ENCODE measurements at places on chromosomes 11 and 22.

DNA sequence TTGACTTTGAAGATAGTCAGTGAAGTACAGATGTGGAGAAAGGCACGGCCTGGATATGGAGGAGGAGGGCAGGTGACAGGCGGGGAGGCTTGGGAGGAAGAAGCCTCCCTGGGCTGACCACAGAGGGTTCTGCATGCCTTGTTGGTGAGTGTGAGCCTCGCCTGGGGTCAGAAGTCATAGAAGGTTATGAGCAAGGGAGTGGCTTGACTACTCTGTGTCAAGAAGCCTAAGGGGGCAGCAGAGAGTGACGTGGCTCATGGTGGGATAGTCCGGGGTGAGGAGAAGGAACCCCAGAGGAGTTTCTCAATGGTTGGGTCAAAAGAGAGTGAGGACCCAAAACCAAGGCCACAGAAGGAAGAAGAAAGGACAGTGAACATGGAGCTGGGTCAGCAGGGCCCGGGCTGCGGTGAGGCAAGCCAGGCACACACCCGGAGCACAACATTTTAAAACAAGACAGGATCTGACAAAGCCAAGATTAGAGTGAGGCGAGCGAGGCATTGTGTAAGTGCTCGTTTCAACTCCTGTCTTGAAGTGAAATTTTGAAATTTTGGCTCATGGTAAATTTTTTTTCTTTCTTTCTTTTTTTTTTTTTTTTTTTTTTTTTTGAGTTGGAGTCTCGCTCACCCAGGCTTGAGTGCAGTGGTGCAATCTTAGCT, 31.9 kb downstream of the PDGFB start:
- H3K4me3 ChIP-seq: no peak overlapping the region
- no peaks in the 10 kb centered on the region for H3K36me3 ChIP-seq
- no peak for DNase-seq

DNA sequence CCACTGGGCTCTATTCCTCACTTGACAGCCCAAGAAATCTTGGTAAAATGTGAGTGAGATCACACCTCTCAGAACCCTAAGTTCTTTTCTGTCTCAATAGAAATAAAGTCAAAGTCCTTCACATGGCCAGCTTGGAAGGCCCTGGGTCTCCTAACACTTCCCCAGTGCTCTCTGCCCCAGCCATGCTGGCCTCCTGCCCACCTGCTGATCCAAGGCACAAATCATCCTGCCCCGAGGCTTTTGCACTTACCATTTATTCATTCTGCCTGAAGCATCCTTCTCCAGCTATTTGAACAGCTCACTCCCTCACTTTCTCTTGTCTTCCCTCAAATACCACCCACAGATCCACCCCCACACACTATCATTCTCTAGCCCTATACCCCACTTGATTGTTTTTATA, 26.4 kb downstream of the ISX start:
- H3K4me1 ChIP-seq: no peaks in the 10 kb centered on the region
- no peak for DNase-seq
- no peak overlapping the region for H3K27ac ChIP-seq
- peaks cover 39% of the 10 kb centered on the region for H3K27me3 ChIP-seq
- H3K36me3 ChIP-seq: no peaks in the 10 kb centered on the region

GRCh38 chr22:49261616-49262015, 566.1 kb downstream of the BRD1 start:
- H3K27ac ChIP-seq: no peak overlapping the region
- no peaks in the 10 kb centered on the region for H3K4me1 ChIP-seq
- peaks cover 7% of the 10 kb centered on the region for H3K27me3 ChIP-seq

DNA sequence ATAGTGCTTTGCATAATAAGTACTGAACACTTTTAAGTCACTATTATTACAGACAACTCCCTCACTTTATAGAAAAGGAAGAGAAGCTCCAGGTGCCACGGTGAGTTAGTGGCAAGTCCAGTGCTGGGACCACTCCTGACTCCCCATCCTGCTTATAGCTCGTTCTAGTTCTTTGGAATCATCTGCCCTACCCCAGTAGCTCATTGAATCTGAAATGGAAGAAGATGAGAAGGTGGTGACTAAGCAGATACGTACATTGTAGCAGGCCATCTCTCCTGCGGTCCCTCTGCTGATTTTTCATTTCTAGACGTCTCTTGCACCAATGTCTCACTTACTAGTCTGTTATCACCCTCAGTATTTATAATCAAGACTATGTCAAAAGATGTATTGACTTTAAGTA, 21.6 kb downstream of the MMP20 start:
- no peaks in the 10 kb centered on the region for H3K36me3 ChIP-seq
- no peak for DNase-seq
- no peak overlapping the region for H3K27ac ChIP-seq
- no peak overlapping the region for H3K4me3 ChIP-seq

- no peaks in the 10 kb centered on the region for H3K36me3 ChIP-seq
- H3K4me1 ChIP-seq: peaks cover 12% of the 10 kb centered on the region
- no peak for DNase-seq
- no peak overlapping the region for H3K4me3 ChIP-seq
Observed at GRCh38 chr11:6468712-6469495, 4.8 kb downstream of the TRIM3 start.

GRCh38 chr11:351411-351810, 17.9 kb upstream of the B4GALNT4 start:
- H3K4me3 ChIP-seq: no peak overlapping the region
- no peak overlapping the region for H3K27ac ChIP-seq
- peaks cover 4% of the 10 kb centered on the region for H3K36me3 ChIP-seq
- DNase-seq: peak; percentile 27

- no peaks in the 10 kb centered on the region for H3K27me3 ChIP-seq
- H3K4me3 ChIP-seq: no peak overlapping the region
- H3K4me1 ChIP-seq: peaks cover 63% of the 10 kb centered on the region
- peak overlapping the region; percentile 47 for H3K27ac ChIP-seq
- peaks cover 17% of the 10 kb centered on the region for H3K36me3 ChIP-seq
Observed at GRCh38 chr22:42969348-42969975, 45.5 kb downstream of the PACSIN2 start.

GRCh38 chr22:39959640-39960447, at the start of gene TMA7B:
Gene TMA7B, plus strand, starts transcription at chr22:39960397. Its CDS starts 3,978 bp downstream, at chr22:39964375.
- peaks cover 87% of the 10 kb centered on the region for H3K36me3 ChIP-seq
- peak within 1 kb of the TSS; percentile 40 for H3K4me3 ChIP-seq
- peak within 1 kb of the TSS; percentile 81 for H3K27ac ChIP-seq
- DNase-seq: peak; percentile 63

DNA sequence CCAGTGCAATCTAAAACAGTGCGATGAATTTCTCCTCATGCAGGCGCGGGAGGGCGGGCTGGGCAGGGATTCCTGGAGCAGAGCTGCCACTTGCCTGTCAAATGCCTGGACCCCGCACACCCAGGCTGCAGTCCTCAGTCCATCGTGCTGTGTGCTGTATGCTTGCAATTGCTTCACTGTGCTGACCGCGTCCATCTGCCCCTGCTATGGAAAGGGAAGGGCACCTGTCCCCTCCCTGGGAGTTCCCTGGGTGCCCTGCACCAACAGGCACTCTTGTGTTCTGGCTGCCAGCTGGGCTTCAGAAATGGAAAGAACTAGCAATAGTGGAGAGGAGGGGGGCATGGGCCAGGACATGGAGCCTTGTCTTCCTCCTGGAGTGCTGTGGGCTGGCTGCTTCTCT, 185.4 kb upstream of the B3GAT1 start:
- H3K4me3 ChIP-seq: no peak overlapping the region
- H3K27me3 ChIP-seq: peaks cover 18% of the 10 kb centered on the region
- DNase-seq: no peak
- H3K4me1 ChIP-seq: no peaks in the 10 kb centered on the region
- H3K36me3 ChIP-seq: no peaks in the 10 kb centered on the region

- no peak for DNase-seq
- no peaks in the 10 kb centered on the region for H3K4me1 ChIP-seq
- H3K27me3 ChIP-seq: peaks cover 11% of the 10 kb centered on the region
- no peak overlapping the region for H3K27ac ChIP-seq
Observed at GRCh38 chr11:10373929-10374328, 69.1 kb downstream of the ADM start.

DNA sequence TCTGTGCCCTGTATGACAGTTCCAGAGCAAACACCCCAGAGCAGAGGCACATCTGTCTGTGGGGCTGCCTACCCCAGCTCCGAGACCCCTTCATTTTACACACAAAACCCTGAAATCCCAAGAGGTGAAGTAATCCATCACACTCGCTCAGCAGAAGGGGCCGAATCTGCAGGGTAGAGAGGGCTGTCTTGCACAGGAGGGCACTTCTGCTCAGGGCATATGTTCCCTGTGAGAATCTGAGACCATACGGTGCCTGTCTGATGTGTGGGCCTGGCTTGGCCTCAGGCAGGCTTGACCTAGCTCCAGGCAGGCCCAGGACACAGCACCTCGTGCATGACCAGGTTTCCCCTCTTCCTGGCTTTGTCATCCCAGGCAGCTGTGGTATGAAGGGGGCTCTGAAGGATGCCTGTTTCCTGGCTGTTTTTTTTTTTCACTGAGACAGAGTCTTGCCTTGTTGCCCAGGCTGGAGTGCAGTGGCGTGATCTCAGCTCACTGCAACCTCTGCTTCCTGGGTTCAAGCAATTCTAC, 37.2 kb downstream of the GRIK4 start:
- no peaks in the 10 kb centered on the region for H3K36me3 ChIP-seq
- peaks cover 27% of the 10 kb centered on the region for H3K27me3 ChIP-seq
- H3K4me3 ChIP-seq: no peak overlapping the region
- no peak for DNase-seq

- H3K36me3 ChIP-seq: no peaks in the 10 kb centered on the region
- no peak within 1 kb of the TSS for H3K27ac ChIP-seq
- DNase-seq: peak; percentile 80
- peaks cover 49% of the 10 kb centered on the region for H3K27me3 ChIP-seq
- H3K4me3 ChIP-seq: peak within 1 kb of the TSS; percentile 75
Observed at GRCh38 chr22:18024276-18024939, at the start of gene MICAL3. Gene MICAL3, minus strand, starts transcription at chr22:18024561. Its CDS starts 117,749 bp downstream, at chr22:17906812.

- DNase-seq: no peak
- H3K27ac ChIP-seq: no peak overlapping the region
- no peaks in the 10 kb centered on the region for H3K36me3 ChIP-seq
- no peaks in the 10 kb centered on the region for H3K4me1 ChIP-seq
- H3K4me3 ChIP-seq: no peak overlapping the region
- H3K27me3 ChIP-seq: peaks cover 5% of the 10 kb centered on the region
Observed at GRCh38 chr11:111344032-111344431, 35.0 kb downstream of the POU2AF1 start.

DNA sequence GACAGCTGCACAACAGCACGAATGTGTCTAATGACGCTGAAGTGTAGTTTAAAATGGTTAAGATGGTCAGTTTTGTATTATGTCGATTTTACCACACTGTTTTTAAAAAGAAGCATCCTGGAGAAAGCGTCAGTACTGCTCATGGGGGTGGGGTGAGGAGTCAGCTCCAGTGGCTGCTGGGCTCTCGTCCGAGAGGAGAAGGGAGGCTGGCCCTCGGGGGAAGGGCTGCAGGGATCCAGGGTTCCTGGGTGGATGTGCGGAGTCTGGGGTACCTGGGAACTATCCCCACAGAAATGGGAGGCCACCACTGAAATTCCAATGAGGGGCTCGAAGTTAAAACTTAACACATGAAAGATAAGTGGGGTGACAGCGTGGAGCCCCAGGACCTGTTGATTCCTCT, 11.9 kb downstream of the C11orf21 start:
- H3K27ac ChIP-seq: no peak overlapping the region
- DNase-seq: no peak
- peaks cover 15% of the 10 kb centered on the region for H3K4me1 ChIP-seq
- no peaks in the 10 kb centered on the region for H3K36me3 ChIP-seq
- H3K27me3 ChIP-seq: no peaks in the 10 kb centered on the region

GRCh38 chr11:114219559-114220349, 76.4 kb upstream of the NNMT start:
- no peaks in the 10 kb centered on the region for H3K27me3 ChIP-seq
- no peak for DNase-seq
- no peak overlapping the region for H3K4me3 ChIP-seq
- H3K4me1 ChIP-seq: peaks cover 21% of the 10 kb centered on the region
- no peak overlapping the region for H3K27ac ChIP-seq

DNA sequence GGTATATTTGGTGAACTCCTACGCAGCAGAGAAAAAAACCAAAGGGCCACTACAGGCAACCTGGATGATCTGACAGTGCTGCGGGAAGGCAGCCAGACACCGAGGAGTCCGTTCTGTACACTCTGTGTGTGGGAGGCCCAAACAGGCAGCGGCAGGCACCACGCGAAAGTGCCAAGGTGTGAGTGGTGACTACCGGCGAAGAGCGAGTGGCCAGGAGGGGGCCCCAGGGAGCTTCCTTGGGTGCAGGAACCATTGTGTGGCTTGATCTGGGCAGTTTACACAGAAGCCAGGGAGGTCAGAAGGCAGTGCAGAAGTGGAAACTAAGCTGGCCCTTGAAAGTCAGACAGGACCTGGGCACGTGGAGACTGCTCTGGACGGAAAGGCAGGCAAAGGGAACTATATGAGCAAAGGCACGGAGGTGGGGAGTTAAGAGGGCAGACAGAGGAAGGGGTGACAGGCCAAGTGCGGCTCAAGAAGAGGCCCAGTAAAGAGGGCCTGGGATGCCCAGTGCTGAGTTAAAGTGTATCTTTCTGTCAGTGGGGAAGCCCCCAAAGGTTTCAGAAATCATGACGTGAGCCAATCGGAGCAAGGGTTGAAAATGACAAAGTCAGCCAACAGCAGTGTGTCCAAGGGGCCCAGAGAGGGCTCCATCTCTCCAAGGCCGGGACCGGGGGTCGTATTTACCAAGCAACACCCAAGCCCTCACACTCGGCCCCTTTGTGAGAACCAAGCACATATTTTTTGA, 10.6 kb downstream of the TMEM184B start:
- peaks cover 48% of the 10 kb centered on the region for H3K4me1 ChIP-seq
- H3K27me3 ChIP-seq: no peaks in the 10 kb centered on the region
- no peak overlapping the region for H3K4me3 ChIP-seq
- peak; percentile 56 for DNase-seq

DNA sequence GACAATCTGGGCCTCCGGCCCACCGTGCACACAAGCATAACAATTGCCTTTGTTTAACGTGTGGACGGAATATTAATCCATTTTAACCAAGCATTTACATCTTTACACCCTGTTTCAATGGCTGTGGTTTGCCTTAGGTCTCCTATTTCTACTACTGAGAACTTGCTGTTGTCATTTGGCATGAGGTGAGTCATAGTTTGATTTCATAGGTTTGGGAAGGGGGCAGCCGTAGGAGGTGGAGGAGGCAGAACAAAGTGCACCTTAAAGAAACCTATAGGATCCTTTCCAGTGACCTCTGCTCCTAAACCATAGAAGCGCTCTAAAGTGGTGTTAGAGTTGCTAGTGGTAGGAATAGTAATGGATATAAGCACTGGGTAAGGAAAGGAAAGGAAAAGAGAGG, 59.4 kb downstream of the ARHGAP42 start:
- H3K4me3 ChIP-seq: no peak overlapping the region
- no peak for DNase-seq
- H3K36me3 ChIP-seq: no peaks in the 10 kb centered on the region
- no peaks in the 10 kb centered on the region for H3K4me1 ChIP-seq
- H3K27me3 ChIP-seq: no peaks in the 10 kb centered on the region
